Fibroblast of lung (primary cell): ENCODE measurements at places on chromosomes 16 and 17.

DNA sequence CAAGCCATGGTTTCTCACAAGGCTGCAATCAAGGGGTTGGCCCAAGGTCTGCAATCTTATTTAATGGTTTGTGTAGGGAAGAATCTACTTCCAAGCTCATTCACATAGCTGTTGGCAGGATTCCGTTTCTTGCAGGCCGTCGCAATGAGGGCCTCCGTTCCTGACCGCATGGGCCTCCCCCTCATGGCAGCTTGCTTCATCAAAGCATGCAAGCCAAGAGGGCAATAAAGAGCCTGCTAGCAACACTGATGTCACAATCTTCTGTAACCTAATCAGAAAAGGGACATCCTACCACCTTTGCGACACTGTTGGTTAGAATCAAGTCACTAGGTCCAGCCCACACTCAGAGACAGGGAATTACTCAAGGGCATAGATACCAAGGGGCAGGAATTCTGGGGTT, 95.5 kb downstream of the CCT6B start:
- no peak for DNase-seq

GRCh38 chr17:48546137-48546923, 1.4 kb upstream of the HOXB2 start:
- no peak for DNase-seq

DNA sequence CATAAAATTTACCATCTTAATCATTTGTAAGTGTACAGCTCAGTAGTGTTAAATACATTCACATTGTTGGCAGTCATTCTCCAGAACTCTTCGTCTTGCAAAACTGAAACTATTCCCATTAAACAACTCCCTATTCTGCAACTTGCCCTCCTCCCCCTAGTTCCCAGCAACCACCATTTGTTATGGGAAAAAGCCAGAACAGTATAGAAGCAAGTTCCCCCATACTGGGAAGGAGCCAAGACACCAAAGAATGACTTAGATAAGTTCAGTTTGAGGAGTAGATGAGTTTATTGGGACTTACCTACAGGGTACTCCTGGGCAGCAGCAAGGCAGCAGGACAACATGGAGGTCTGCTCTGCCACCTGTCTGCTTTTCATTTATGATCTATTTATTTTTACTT, 39.3 kb upstream of the TEKT1 start:
- no peak for DNase-seq

- DNase-seq = no peak
Measured at GRCh38 chr16:81329947-81330346, 15.2 kb downstream of the GAN start.

GRCh38 chr16:15552507-15552906, 90.4 kb downstream of the MARF1 start:
- DNase-seq = no peak

GRCh38 chr17:78890498-78890897, 12.5 kb downstream of the CEP295NL start:
- DNase-seq = no peak

GRCh38 chr17:60107526-60108257, 29.0 kb upstream of the HEATR6 start:
- no peak for DNase-seq

DNA sequence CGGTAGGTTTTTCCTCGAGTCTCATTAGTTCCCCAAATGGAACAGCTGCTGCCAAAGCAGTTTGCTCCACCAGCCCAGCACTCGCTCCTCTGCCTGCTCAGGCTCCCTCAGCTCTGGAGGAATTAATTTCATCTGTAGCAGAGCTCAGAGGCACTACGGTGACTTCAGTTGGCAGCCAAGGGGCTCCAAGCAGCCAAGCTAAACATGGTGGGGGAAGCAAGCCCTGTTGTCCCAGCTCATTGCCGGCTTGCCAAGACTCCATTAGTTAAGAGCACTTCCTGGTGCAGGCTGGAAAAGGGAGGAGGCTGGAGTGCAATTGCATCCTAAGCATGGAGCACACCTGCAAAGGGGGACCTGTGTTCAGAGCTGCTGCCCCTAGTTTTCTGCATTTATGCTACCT, 78.7 kb upstream of the GPRC5B start:
- DNase-seq = no peak
